ENCODE measurements at places on chromosomes 6 and 20.

- DNase-seq = no peak
Observed at GRCh38 chr20:55961376-55962330, 43.7 kb downstream of the CBLN4 start.

GRCh38 chr20:3658019-3658715 lies 5.0 kb downstream of the GFRA4 start:
- no peak for DNase-seq

- DNase-seq = no peak
Observed at GRCh38 chr6:139369068-139369467, 5.4 kb downstream of the CITED2 start.

- no peak for DNase-seq
Observed at GRCh38 chr20:58627212-58628072, 23.6 kb upstream of the STX16 start.

DNA sequence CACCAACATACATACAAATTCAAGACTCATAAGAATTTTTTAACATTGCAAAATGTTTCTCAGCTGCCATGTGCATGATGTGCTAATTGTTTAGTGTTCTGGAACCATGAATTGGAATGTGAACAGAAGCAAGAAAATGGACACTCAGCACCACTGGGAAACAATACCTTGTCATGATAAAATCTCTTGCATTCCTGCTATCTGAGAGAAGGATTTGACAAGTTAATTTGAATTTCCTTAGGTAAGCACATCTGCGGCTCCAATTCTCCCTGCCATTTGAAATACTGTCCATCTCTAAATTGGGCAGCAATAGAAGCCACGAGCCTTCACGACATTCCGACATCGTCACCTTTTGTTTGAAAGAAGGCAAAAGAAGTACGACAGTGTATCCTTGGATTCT lies 1104.6 kb upstream of the MAP3K7 start:
- no peak for DNase-seq

DNA sequence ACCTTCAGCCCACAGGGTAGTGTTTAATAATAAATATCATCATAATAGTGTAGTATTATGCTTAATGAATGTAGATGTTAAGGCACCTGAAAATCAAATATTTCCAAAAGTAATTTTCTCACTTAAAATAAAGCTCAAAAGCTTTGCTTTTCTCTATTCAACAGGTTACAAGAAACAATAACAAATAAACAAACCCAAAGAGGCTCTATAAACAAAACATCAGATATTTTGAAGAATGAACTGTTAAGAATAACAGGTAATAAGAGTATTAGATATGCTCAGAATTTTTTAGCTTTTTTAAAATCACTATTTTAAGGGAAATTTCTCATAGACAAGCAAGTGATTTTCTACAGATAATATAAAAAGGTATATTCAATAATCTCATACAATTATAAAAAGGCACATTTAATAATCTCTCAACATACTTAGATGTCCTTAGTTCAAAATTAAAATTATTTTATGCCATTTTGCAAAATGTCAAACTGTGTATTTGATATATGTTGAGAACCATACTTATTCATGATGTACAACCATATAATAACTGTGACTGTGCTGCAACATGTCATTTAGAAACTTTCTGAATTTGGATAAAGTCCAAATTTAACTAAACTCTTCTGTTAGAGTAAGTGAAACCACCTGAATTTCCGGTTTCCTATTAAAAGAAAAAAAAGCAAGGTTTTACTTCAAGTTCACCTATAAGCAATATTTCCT lies 35.8 kb downstream of the PHIP start:
- DNase-seq = no peak

- no peak for DNase-seq
Observed at GRCh38 chr6:40880906-40881305, 158.1 kb downstream of the UNC5CL start.

DNA sequence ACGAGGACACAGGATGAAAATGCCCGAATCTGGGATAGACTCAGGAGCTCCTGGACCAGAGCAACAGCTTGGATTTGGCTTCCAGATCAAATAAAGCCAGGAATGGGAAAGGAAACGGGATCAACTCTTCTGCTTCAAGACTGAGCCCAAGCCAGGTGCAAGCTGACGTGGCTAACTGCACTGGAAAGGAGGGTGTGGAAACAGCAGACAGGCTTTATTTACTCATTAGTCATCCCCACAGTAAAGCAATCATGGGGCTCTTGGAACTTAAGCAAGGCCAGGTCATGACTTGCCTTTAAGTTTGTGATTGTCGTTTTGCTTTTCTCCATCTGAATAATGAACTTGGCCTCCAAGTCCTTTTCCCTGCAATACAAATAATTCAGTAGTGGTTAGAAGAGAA lies 45.2 kb downstream of the KIF16B start:
- DNase-seq = no peak

GRCh38 chr6:613981-614380 lies 42.9 kb downstream of the HUS1B start:
- no peak for DNase-seq

GRCh38 chr20:5316188-5317158 lies at the start of gene PROKR2:
TSS of gene PROKR2 (minus strand) at chr20:5316954. CDS start at chr20:5314369, 2,585 bp downstream.
- no peak for DNase-seq

GRCh38 chr6:36124881-36125280 lies 5.4 kb upstream of the MAPK13 start:
- DNase-seq = no peak

DNA sequence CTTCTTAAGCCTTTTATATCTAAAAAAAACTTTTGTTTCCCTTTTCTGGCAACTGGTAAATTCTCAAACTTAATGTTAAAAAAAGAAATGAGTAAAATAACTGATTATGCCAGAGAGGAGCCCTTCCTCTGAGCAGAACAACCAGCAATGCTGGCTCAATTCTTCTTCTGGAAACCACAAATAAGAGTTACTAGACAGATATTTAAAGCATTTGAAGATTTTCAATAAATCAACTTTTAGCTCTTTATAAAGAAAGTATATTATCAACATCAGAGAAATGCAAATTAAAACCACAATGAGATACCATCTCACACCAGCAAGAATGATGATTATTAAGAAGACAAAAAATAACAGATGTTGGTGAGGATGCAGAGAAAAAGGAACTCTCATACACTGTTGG lies 61.1 kb upstream of the TCF21 start:
- DNase-seq = no peak

GRCh38 chr20:7695051-7695495 lies 245.2 kb downstream of the HAO1 start:
- no peak for DNase-seq

DNA sequence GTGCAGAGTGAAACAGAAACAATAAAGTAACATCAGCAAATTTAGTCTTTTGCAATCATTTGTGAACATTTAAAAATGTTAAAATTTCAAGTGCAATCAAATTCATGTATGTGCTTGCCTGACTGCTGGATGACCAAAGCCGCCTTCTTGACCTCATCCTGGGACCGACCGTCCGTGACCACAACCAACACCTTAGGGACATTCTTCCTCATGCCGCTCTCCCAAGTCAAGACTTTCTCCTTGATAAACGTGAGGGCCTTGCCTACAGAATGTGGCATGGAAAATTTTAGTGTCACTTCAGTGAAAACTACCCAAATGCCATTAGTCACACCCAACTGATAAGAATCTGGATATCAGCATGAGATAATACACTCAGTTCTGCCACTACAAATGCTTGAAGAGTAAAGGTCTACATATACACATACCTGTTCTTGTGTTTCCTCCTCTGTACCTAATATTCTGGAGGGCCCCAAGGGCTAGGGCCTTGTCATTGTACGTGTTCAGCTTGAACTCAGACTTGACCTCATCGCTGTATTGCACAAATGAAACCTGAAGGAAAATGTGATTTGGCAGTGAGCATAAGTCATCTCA lies 86.8 kb downstream of the COL12A1 start:
- no peak for DNase-seq

- DNase-seq = no peak
Observed at GRCh38 chr6:116362276-116362675, 8.5 kb upstream of the DSE start.

DNA sequence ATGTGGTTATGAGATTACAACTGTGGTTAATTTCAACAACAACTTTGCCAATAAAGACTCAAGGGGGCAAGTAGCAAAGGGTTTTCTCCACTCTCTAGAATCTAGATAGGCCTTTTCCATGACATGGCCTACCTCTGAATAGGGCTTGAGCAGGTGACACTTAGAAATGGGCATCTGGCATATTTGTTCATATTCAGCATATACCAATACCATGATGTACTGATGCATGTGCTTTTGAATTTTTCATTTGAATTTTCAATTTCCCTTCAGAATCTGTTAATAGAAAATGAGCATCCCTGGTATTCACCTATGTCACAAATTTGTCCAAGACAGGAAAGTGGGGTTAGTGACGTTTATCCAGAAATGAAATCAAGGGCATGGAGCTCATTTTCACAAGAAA lies 757.5 kb upstream of the NRSN1 start:
- no peak for DNase-seq

- no peak for DNase-seq
Observed at GRCh38 chr6:137848672-137849071, 18.4 kb upstream of the TNFAIP3 start.
